ENCODE measurements at places on chromosomes 5 and 9.

DNA sequence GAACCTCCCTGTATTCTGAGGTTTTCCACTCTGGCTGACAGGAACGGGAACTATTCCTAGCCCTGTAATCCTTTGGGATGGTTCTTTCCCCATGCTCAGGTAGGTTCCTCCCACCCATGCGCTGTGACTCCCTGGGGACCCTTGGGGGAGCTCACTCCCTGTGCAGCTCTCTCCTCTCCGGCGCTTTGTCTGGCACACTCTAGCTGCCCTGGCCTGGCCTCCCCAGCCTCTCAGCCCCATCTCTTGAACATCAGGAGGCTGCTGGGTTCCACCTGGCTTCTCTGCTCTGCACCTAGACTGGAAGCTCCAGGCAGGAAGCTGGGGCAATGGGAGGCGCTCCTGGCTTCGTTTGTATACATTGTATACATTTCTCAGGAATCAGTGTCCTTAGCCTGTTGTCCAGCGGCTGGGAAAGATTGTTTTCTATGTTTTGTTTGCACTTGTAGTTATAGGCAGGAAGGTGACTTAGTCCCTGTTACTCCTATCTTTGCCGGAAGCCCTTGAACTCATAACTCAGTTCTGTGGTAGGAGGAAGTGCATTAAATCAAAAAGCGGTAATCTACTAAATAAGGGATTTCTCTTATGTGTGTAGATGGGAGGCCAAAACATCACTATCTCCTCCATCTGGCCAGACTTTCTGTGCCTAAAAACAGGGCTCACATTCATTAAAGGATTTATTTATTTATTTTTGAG, 20.4 kb downstream of the SLC25A25 start:
- DNase-seq: no peak

- DNase-seq: no peak
These were observed 84.5 kb upstream of the SLC12A2 start for GRCh38 chr5:127998950-127999615.

DNA sequence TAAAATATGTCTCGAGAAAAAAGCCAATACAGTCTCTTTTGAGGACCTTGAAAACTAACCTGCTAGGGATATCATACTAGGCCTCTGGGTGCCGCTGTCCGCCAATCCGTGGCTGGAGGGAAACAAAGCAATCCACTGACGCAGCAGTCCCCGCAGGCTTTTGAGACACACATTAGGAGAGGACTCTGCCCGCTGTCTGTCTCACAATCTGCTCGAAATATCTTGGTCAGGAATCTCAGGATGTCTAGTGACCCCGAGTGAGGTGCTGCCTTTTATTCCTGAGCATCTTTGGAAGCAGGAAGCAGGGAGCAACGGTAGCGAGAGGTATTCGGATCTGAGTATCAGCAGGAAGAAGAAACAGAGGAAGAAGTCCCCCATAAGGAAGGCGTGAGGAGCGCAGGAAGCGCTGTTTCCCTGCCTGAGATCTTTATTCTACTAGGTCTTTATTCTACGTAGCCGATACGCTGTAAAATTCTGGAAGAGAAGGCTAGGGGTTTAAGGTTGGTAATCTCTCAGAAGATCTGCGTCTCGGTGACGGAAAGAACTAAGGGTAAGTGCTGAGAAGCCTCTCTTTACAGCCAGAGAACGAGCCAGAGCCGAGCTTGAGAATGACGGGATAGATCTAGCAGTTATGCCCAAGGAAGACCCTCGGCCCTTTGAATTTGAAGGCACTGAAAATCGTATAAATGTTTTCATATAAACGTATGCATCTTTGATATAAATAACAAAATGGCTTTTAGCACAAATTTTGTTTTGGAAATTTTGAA, 4.0 kb upstream of the PCDHGA1 start:
- peak; percentile 71 for DNase-seq

DNA sequence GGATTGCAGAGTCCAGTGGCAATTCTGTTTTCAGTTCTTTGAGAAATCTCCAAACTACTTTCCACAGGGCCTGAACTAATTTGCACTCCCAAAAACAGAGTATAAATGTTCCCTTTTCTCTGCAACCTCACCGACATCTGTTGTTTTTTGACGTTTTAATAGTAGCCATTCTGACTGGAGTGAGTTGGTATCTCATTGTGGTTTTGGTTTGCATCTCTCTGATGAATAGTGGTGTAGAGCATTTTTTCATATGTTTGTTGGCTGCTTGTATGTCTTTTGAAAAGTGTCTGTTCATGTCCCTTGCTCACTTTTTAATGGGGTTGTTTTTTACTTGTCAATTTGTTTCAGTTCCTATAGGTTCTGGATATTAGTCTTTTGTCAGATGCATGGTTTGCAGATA, 72.6 kb downstream of the PALM2AKAP2 start:
- DNase-seq: no peak

DNA sequence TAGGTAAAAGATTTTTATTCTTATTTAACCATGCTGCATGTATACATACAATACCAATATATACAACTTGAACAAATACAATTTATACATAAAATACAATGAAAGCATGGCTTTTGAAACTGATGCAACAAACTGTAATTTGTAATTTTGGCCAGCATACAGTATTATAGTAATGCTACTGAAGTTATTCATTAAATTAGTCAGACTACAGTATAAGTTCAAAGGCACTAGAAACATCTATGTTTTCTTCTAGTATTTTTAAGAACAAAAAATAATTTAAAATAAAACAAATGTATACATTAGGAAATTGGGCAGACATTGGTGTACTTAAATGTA, 18.8 kb downstream of the IL4 start:
- DNase-seq: no peak

GRCh38 chr5:56545016-56545415, 270.3 kb upstream of the MAP3K1 start:
- DNase-seq: no peak

DNA sequence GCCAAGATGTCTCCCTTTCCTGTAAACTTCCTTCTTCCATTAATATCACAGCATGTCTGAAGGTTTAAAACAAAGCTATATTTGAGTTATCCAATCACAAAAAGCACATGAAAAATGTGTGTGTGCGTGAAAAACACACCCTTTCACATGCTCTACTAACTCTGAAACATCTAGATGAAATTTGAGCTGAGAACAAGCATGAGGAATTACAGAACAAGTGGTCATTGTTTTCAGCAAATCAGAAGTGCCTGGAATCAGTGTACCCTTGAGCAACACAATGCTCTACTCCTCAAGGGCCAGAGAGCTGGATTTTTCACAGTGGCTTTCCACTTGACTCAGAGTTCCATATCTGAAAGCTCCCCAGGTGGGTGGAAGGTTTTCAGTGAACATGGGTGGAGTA, 255.9 kb downstream of the PSAT1 start:
- DNase-seq: no peak

DNA sequence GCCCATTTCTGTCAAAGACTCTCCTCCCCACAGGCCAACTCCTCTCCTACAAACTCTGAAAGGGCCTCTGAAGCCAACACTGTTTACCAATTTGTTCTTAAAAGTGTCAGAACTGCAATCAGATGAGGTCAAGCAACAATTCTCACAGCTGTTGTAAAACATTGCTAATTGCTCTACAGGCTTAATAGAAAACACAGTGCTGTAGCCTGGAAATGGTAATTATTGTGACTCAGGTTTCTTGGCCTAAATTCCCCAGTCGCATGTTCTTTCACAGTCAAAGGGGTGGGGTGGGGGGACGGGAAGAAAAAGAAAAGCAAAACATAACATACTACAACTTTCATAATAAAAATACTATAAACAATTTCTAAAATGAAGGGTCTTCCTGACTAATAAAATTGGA, 343.2 kb downstream of the DMAC1 start:
- no peak for DNase-seq

- no peak for DNase-seq
These were observed 111.2 kb downstream of the SMARCA2 start for GRCh38 chr9:2126331-2126803.

GRCh38 chr5:160119142-160119904, at the start of gene PWWP2A:
TSS of gene PWWP2A (minus strand) at chr5:160119450. CDS start at chr5:160119388, 62 bp downstream.
- peak; percentile 92 for DNase-seq

All from activated T-cell treated with anti-CD3 and anti-CD28 coated beads, Interleukin-2, amount 50 U/mL, for 1 hour (primary cell).